ENCODE measurements at places on chromosomes 3 and 15.

DNA sequence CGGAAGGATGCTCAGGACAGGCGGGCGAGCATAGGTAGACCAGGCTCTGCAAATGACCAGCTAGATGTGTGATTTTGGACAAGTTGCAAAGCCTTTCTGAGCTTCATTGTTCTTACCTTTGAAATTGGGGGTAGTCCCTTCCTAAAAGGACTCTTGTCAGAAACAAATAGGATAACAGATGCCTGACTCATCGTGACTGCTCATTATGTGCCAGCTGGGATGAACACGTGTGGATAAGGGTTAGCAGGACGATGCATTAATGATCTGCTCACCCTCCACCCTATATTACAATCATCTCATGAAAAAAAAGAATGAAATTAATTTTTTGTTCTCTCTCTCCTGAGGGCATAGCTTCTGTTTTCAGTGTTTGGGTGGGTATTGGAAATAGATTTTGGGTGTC, 223.4 kb downstream of the NR2F2 start:
- DNase-seq = no peak

- no peak for DNase-seq
Measured at GRCh38 chr15:87528873-87529272, 727.7 kb downstream of the NTRK3 start.

DNA sequence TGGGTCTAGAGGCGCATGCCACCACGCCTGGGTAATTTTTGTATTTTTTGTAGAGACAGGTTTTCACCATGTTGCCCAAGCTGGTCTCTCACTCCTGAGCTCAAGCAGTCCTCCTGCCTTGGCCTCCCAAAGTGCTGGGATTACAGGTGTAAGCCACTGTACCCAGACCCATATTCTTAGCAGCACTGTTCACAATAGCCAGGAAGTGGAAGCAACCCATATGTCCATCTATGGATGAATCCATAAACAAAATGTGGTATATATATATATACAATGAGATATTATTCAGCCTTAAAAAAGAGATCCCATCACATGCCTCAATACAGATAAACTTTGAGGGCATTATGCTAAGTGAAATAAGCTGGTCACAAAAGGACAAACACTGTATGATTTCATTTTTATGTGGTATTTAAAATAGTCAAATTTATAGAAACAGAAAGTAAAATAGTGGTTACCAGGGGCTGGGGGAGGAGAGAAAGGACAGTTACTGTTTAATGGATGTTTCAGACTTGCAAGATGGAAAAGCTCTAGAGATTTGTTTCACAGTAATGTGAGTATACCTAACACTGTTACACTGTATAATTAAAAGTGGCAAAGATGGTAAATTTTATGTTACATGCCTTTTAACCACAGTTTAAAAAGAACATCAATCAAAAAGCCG, 35.7 kb upstream of the GRAMD1C start:
- DNase-seq = no peak

DNA sequence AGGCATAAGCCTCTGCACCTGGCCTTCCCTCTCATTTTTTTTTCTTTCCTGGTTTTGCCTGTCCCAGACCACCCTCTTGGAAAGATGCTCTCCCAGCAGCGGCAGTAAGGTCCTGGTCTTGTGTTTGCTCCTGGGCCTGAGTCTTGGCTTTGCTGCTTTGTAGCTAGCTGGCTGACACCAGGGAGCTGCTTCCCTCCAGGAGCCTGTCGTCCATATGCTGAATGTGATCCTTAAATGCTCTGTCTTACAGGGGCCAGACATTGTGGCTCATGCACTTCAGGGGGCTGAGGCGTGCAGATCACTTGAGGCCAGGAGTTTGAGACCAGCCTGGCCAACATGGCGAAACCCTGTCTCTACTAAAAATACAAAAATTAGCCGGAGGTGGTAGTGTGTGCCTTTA, 17.2 kb downstream of the FLNB start:
- no peak for DNase-seq

DNA sequence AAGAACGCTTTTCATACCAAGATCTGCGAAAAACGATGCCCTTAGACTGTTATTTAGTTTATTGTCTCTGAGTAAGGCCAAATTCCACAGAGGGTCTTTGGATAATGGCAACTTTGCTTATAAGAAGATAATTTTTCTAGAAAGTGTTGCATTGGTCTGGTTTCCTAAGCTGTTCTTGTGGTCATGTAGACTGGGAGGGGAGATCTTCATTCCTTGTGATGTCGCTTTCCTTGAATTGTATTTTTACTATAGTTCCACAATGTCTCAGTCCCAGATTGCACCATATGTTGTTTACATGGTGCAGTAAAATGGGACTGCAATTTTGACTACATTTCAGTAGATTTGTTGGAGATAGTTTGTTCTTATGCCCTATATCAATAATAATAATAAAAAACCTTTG, 28.8 kb upstream of the ST3GAL6 start:
- no peak for DNase-seq

- no peak for DNase-seq
Measured at GRCh38 chr3:2714834-2715233, 395.3 kb downstream of the IL5RA start.

GRCh38 chr3:191997093-191997492, 536.1 kb downstream of the PYDC2 start:
- no peak for DNase-seq

DNA sequence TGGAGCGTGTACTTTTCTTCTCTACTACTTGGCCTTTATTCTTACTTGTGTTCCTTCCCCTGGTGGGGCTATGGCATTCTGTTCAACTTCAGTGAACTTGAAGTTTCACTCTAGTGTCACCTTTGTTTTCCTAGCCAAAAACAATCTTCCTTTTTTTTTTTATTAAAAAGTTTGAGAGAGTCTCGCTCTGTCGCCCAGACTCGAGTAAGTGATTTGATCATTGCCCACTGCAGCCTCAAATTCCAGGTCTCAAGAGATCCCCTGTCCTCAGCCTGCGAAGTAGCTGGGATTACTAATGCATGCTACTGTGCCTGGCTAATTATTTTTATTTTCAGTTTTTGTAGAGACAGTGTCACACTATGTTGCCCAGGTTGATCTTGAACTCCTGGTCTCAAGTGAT, 124.8 kb downstream of the SST start:
- no peak for DNase-seq
